Amniotic stem cell (primary cell): ENCODE measurements at places on chromosomes 5 and 9.

DNA sequence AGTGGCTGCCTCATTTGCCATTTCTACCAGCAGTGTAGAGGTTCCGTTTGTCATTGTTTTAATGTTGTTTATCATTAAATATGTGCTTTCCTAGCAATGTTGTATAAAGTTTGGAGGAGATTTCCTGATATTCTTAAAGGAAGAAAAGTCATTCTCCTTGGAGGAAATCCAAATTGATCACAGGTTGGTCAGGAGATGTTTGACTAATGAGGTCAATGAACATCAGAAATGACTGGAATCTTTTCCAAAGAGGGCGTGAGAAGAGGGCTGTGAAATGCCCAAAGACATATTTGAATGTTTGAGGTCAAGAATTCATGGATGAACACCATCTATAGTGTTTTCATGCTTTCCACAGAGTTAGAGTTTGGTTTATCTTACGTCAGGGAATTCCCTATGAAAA, 471.3 kb downstream of the MAT2B start:
- no peak for DNase-seq

DNA sequence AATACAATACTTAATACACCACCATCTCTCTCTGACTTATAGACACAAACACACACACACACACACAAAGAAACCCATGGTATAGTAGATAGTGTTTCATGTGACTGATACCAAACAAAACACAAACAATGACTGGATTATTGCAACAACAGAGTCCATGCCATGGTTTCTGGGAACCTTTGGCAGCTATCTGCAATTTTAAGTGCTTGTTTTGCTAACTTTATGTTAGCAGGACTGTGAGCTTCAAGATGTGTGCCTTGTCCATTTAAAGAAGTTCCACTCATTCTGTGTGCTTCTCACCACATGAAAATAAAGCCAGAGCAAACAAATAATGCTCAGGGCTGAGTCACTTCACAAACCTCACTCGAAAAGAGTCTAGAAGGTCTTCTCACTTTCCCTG, 15.1 kb upstream of the LURAP1L start:
- no peak for DNase-seq

DNA sequence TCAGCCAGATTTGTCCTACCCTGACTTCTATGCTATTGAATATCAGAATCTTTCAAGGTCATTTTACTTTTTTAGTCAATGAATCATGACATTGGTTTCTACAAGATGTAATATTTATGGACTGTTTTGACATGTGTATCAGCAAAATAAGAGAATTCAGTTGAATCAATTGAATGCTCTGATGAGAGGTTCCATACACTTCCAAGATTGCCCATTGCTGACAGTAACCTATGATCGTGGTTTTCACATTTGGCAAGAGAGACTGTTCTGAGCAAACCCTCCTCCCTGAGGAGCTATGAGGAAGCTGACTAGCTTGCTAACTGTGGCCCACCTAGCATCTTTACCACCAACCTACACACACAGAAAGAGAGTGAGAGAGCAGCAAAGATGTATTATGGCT, 56.7 kb upstream of the FST start:
- DNase-seq = no peak

- no peak for DNase-seq
Measured at GRCh38 chr5:108747111-108747773, 455 bp upstream of the FER start.

DNA sequence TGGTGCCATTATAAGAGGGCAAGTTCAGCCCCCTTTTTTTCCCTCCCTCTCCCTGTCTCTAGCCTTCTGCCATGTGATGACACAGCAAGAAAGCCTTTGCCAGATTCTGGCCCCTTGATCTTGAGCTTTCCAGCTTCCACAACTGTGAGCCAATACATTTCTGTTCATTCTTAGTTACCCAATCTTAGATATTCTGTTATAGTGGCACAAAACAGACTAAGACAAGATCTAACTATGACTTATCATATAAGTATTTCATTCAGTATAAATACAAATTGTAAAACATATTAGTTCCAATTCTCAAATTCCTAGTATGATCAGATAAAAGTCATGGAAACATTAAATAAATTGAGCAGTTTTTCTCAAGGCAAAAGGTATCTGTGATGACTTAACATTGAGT, 276.3 kb downstream of the COX7C start:
- DNase-seq = no peak

- DNase-seq = no peak
Measured at GRCh38 chr5:170262061-170263045, 29.6 kb downstream of the C5orf58 start.

GRCh38 chr5:18069790-18070189, 435.5 kb downstream of the TAF11L14 start:
- no peak for DNase-seq

GRCh38 chr9:121232251-121232650, 30.6 kb upstream of the RAB14 start:
- DNase-seq = no peak

DNA sequence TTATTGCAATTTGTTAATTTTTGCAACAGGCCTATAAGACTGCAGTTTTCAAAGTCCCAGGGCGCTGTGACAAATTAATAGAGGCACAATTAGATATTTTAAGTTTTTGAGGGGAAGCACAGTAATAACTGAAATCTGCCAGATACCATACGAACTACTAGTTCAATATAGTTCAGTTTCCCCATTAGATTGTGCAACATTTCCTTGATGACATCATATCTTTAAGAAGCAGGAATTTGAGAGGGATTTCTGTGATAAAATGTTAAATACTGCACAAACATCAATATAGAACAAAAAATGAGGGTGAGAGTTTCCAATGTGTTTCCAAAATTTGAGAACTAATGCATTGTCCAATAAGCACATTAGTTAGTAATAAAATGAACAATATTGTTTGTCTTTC, 56.7 kb upstream of the GRIN3A start:
- no peak for DNase-seq

GRCh38 chr5:115623658-115624057, 2.2 kb downstream of the TMED7 start:
- no peak for DNase-seq

DNA sequence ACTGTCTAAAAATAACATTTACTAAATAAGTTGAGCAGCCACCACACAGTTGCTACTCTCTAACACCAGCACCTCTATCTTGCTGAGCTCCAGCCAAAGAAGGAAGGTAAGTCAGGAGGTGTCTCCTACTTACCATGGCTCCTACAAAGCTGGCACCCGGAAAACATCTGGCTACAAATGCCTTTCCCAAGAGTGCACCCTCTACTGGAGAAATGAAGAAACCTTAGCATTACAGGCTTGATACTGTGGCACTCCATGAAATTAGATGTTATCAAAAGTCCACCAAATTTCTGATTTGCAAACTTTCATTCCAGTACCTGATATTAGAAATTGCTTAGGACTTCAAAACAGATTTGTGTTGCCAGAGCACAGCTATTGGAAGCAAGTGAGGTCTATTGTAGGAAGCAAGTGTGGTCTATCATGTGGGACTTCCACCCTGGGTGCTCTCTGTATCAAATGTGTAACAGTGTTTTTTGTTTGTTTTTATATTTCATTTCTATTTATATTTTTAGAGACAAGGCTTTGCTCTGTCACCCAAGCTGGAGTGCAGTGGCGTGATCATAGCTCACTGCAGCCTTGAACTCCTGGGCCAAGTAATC, 25.7 kb upstream of the RFK start:
- no peak for DNase-seq

DNA sequence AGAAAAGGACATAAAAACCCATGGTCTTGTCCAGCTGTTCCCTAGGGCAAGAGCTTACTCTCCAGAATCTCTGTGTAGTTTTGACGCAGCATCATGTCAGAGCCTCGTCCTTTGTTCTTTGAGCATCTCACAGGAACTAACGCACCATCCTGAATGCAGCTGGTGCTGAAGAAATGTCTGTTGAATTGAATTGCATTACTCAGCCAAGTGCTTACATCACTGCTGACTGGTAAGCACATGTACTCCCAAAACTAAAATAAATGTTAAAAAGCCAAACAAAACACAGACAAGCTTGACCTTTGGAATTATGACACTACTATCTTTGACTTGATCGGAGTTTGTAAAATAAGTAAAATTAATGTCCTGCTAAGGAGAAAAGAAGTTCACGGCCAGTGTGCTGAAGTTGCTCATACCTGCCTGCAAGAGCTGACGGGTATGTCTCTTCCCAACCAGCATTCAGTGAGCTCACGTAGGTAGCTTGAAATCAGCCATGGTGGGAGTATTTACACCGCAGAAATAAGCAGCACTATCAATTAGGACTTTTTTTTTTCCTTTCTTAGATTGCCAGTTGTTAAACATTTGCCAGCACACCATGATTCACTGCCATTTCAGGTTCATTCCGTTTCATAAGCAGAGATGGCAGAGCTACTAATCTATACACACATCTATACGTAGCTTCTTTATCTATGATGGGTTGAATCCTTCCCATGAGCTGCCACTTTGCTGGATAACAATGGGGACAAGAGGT, 310.6 kb upstream of the MSX2 start:
- no peak for DNase-seq

DNA sequence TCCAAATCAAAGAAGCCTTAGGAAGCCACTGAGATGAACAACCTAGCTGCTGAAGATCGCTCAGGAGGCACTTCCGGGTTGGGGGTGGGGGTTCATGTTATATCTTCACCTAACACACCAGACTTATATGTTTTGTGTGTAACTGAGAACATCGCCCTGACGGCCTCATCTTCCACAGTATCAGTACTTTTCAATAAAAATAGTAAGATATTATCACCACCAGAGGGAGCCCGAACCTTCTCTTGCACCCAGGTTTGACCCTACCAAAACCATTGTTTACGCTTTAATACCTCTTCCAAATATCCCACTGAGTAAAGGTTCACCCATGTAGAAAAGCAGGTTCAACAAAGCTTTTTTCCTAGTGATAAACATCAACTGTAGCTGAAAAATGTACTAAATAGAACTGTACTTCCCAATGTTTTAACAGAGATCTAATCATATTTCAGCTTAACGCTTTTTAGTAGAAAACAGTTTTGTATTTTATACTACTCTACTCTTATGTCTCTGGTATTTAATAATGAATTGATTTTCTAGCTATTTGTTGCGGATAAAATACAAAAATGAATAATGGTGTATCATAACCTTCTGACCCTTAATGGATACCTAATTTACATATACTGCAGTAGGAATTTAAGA, 244.0 kb downstream of the EPB41L4A start:
- DNase-seq = peak; percentile 16

GRCh38 chr9:90188656-90189055, 454.0 kb downstream of the DIRAS2 start:
- no peak for DNase-seq

GRCh38 chr5:132961887-132962286, 1.5 kb downstream of the AFF4 start:
- no peak for DNase-seq

GRCh38 chr5:128695791-128696530, 157.9 kb upstream of the FBN2 start:
- DNase-seq = no peak

- DNase-seq = no peak
Measured at GRCh38 chr5:180294411-180294810, 2.5 kb upstream of the MAPK9 start.
